ENCODE measurements at places on chromosomes 11 and 22.

GRCh38 chr11:65502555-65503367 is 3.9 kb downstream of the MALAT1 start:
- no peak for DNase-seq
- H3K27ac ChIP-seq = no peak overlapping the region
- H3K4me1 ChIP-seq = peaks cover 67% of the 10 kb centered on the region
- H3K36me3 ChIP-seq = no peaks in the 10 kb centered on the region

DNA sequence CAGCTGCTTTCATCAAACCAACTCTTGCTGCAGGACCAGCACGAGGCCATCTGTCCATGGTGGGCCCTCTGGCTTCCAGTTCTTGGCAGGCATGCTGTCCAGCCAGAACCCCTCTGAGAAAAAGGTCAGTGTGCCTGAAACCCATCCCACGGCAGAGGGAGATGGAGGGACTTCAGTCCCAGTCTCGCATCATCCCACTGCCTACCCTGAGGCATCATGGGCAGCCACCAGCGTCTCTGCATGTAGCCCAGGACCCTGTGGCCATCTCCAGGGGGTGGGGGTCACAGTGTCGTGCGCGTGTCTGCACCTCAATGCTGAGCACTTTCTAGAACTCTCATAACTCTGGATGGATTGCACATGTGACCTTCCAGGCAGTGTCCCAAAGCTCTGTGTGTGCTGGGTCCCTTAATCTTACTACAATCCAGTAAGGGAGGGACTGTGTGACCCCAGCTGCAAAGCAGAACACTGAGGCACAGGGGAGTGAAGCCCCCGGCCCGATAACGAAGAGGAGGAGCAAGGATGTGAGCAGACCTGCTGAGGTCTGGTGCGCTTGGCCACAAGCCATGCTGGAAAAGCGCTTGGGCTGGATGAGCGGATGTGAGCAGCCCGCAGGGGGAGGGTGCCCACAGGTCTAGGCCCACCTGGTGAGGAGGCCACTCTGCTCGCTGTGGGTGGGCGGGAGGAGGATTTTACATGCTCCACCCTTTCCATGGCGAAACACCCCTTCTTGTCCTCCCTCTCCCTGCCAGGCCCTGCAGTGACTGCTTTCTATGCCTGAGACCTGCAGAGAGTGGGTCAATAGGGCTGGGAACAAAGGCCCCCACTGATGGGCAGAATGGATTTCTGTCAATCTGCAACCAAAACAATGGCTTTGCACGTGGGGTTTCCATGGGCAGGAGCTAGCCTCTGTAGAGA is 1401.0 kb downstream of the BRD1 start:
- H3K36me3 ChIP-seq = no peaks in the 10 kb centered on the region
- H3K4me1 ChIP-seq = no peaks in the 10 kb centered on the region
- H3K4me3 ChIP-seq = no peak overlapping the region
- H3K27me3 ChIP-seq = peaks cover 47% of the 10 kb centered on the region
- H3K27ac ChIP-seq = no peak overlapping the region
- DNase-seq = no peak

- no peak for DNase-seq
- no peak overlapping the region for H3K27ac ChIP-seq
- no peaks in the 10 kb centered on the region for H3K4me1 ChIP-seq
These were observed 163.3 kb downstream of the CADM1 start for GRCh38 chr11:115340874-115341273.

GRCh38 chr22:26615149-26615548 is 2.7 kb downstream of the CRYBB1 start:
- no peak for DNase-seq
- no peaks in the 10 kb centered on the region for H3K27me3 ChIP-seq
- H3K36me3 ChIP-seq = no peaks in the 10 kb centered on the region

DNA sequence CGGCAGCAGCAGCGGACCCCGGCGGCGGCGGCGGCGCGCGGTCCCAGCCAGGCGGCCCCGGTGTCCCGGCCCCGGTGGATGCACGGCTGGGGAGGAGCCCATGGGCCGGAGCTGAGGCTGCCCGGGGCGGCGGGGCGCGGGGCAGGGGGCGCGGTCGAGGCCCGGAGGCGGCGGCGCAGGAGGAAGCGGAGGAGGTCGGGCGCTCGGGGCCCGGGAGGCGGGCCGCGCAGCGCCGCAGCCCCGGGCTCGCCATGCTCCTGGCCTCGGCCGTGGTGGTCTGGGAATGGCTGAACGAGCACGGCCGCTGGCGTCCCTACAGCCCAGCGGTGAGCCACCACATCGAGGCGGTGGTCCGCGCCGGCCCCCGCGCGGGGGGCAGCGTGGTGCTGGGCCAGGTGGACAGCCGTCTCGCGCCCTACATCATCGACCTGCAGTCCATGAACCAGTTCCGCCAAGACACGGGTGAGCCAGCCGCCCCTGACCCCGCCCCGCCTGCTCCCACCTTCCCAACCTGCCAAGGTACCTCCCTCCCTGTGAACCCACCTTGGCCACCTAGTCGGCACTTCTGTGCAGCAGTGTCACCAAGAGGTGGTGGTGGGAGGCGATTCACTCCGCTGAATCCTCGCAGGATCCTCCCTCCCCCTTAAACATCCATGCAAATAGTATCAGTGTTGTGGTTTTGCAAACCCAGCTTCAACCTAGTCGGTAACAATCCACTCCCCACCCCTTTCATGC is 580 bp downstream of the DTX4 start:
- peaks cover 13% of the 10 kb centered on the region for H3K4me1 ChIP-seq
- DNase-seq = no peak
- peaks cover 6% of the 10 kb centered on the region for H3K36me3 ChIP-seq
- H3K27me3 ChIP-seq = peaks cover 8% of the 10 kb centered on the region

DNA sequence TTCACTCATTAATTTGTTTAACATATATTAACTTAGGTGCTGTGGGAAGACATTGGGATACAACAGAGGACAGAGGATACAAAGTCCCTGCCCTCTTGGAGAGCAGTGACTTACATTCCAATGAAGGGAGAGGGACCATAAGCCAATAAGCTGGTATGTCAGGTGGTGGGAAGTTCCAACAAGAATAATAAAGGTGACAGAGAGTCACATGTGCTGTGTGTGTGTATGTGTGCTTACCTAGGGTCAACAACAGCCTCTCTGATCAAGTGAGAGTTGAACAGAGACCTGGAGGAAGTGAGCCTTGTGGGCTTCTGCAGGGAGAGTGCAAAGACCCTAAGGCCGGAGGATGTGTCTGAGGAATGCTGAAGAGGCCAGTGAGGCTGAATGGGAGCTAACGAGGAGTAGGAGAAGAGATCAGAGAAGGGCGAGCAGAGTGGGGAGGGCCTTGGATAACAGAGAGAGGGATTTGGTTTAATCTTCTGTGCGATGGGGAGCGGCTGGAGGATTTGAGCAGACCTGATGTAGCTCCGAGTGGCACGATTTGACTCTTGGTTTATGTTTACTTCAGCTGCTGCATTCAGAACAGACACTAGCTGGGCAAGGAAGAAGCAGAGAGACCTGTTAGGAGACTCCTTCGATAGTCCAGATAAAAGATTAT is 35.3 kb downstream of the MAP6 start:
- peaks cover 82% of the 10 kb centered on the region for H3K27me3 ChIP-seq
- no peaks in the 10 kb centered on the region for H3K4me1 ChIP-seq
- DNase-seq = no peak
- H3K36me3 ChIP-seq = no peaks in the 10 kb centered on the region
- no peak overlapping the region for H3K4me3 ChIP-seq

DNA sequence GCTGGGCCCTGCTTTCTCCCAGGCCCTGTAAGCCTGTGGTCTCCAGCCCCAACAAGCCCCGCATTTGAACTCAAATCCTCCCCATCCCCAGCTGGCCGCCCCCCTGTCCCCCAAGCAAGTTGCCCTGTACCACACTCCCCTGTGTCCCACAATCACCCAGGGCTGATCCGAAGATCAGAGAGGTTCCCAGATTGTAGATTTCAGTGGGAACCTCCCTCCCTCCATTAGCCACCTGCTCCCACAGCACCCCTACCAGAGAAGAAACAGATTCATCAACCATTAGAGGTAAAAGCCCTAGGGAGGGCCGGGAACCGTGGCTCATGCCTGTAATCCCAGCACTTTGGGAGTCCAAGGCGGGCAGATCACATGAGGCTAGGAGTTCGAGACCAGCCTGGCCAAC is 107.5 kb downstream of the FEZ1 start:
- H3K4me1 ChIP-seq = no peaks in the 10 kb centered on the region
- H3K27me3 ChIP-seq = peaks cover 60% of the 10 kb centered on the region
- DNase-seq = no peak
- H3K4me3 ChIP-seq = no peak overlapping the region

DNA sequence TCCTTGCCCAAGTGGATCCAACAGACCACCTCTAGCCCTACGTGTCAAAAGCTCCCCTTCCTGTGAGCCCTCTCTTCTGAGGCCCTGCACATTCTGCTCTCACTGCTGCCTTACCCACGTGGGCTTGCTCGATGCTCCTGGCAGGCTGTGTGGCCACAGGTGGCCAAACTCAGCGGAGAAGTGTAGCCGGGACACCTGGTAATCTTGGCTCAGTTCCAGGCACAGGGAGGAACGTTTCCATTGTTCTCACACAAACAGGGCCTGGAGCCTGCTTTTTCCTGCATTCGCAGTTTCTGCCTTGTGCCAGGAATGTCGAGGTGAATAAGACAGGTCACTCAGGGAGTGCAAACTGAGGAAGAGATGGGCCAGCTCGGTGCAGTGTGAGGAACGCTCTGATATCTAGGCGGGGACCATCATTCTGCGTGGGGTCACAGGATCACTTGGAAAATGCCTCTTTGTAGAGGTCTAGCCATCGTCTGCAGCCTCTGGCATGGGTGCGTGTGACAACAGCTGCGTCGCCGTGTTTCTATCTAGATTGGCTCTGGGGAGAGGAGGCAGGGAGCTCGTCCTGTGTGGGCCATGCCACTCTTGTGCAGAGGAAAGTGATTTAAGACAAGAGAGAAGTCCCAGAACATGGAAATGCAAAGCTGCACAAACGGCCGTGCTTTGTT is 127.6 kb upstream of the PARVA start:
- no peak for DNase-seq
- no peak overlapping the region for H3K27ac ChIP-seq
- H3K4me1 ChIP-seq = no peaks in the 10 kb centered on the region
- H3K36me3 ChIP-seq = peaks cover 10% of the 10 kb centered on the region
- H3K27me3 ChIP-seq = no peaks in the 10 kb centered on the region
- no peak overlapping the region for H3K4me3 ChIP-seq

DNA sequence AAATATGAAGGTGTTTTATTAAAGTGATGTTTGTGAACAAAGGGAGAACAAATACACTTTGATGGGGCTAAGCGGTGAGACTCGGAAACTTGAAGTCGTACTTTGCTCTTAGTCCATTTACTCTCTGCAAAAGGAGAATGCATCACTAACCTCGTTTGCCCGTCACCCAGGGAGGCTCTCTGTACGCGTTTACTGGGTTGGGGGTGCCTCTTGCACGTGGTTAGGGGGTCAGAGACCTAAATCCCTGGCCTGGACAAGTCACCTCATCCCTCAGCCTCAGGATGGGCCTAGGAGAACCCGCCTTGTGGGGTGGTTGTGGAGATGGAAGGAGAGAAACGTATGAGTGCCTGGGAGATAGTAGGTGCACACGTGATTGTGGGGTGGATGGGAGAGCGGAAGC is 803 bp upstream of the IFT27 start:
- peak overlapping the region; percentile 88 for H3K27ac ChIP-seq
- peak overlapping the region; percentile 92 for H3K4me3 ChIP-seq
- no peaks in the 10 kb centered on the region for H3K27me3 ChIP-seq
- H3K36me3 ChIP-seq = peaks cover 13% of the 10 kb centered on the region
- DNase-seq = no peak
